ENCODE measurements at places on chromosomes 12 and 14.

- DNase-seq, result no peak
These were observed 85.2 kb downstream of the ETV6 start for GRCh38 chr12:11734580-11735180.

GRCh38 chr14:75563931-75564330, 14.5 kb upstream of the FLVCR2 start:
- no peak for DNase-seq

GRCh38 chr14:99159341-99160340, 112.4 kb downstream of the BCL11B start:
- DNase-seq, result peak; percentile 36

DNA sequence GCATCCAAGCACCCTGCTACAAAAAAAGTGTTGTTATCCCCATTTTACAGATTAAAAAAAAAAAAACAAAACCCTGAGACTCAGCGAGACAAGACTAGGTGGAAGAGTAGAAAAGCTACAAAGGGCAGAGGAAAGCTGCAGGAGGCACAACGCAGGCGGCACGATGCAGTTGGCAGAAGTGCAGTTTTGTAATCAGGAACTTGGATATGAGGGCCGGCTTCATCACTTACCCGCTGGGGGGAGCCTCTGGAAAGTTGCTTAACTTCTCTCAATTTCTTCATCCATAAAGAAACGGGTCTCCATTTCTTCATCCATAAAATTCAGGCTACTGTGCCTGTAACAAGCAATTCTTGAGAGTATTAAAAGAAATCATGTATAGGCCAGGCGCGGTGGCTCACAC, 33.1 kb upstream of the CCDC60 start:
- DNase-seq, result no peak

GRCh38 chr12:125259178-125259867, 194.1 kb downstream of the AACS start:
- DNase-seq, result no peak

GRCh38 chr12:85866986-85867776, 6.9 kb upstream of the NTS start:
- no peak for DNase-seq

DNA sequence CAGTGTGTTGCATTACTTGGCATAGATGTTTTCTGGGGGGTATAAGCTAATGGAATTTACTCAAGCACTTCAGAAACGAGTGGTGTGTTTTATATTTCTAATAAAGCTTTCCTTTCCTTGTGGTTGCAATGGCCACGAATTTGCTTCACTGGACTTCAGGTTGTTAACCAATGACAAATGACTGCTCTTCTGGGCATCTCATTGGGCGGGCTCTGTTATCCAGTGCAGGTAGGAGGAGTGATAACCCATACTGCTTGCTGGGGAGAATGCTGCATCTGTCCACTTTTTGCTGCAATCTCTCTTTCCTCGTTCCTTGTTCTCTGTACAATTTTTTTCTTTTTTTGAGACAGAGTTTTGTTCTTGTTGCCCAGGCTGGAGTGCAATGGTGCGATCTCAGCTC, 80.0 kb upstream of the RPH3A start:
- DNase-seq, result no peak

DNA sequence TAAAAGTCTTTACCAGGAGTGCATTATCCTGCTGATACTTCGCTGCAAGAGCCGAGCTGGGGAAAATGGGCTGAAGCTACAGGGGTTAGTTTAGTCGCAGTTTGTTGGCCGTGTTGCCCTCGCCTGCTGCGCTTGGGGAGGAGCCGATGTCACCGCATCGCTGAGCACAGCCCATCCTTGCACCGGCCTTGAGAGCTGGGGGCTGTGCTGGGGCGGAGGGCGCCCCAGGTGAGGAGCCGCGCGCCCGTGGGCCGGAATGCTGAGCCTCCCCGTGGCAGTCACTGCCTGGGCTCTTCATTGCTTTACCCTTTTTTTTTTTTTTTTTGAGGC, 50.0 kb downstream of the ADGRD1 start:
- no peak for DNase-seq

DNA sequence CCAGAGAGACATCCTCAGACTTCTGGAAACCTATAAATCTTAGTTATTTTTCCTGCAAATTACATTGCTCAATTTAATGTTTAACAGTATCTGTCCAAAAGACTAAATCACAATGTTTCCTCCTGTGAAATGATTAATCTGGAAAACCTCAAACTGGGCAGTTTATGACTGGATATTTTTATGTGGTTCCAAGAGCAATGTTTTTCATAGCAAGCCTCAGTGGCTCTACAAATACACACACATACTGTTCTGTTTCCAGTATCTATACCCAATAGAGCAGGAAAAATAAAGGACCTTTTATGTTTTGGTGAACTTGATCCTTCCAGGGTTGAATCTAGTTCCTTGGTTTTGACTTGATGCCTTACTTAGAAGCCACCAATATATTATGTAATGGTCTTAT, 9.2 kb downstream of the NID2 start:
- DNase-seq, result no peak

GRCh38 chr12:7108003-7108795, 815 bp downstream of the C1RL start:
- DNase-seq, result peak; percentile 70

DNA sequence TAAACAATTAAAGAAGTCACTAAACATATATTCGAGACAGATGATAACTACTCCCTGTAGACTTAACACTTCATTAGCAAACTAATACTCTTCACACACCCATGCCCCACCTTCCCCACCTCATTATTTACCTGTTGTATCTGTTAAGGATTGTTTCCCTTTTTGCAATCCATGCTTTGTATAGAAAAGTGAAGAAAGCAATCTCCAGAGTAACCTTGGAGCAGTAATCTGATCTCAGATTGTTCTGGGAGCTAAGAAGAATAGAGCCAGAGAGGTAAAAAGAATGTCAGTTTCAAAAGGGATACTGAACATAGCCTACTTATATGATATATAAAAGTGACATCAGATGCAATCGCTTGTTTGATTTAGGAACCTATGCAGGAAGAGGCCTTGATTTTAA, 37.4 kb downstream of the PLEKHA5 start:
- no peak for DNase-seq

DNA sequence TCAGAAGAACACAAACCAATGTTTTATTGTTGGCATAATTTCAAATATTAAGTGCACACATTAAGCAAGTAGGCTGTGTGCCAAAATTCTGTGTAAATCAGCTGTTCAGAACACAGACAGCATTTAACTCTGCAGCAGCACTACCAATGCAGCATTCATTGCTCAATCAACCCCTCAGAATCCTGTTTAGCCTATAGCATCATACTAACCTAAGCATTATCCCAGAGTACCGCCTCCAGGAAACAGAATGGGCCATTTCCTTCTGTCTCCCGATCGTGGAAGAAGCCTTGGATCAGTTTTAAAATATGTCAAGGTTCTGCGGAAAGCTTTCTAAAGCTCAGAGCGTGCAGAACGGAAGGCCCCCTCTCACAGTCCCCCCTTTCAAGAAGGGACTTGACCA, 3.3 kb downstream of the IL26 start:
- no peak for DNase-seq

DNA sequence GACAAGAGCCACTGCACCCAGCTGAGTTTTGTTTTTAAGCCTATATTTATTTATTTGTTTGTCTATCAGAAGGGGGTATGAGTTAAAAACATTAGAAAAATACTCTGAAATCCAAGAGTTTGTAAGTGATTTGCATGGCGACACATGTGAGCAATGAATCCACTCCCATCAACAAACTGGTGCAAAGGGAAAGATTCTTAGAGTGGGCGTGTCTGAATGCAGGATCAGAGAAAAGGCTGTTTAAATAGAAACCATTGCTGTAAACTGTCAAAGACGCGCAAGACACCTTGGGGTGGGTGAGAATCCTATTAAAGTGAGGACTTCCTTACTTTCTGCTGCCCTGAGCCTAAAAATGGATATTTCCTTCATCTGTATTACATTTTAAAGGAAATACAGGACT, 51.9 kb downstream of the ZFYVE26 start:
- DNase-seq, result no peak

- DNase-seq, result no peak
These were observed 4.4 kb upstream of the GPD1 start for GRCh38 chr12:50099302-50100008.

DNA sequence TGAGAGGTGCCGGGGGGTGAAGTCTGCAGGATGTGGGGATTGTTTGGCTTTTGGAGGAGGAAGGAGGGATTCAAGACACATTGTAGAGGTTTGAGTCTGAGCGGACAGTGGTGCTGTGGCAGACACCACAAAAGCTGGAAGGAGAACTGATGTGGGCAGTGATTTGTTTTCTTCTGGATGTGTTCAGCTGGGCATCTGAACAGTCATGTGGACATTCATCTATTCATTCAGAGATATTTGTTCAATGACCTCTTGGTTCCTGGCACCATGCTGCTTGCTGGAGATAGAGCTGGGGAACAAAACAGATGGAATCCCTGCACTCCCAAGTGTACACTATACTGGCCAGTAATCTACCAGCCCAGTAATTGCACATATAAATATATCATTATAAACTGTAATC, 64.0 kb downstream of the PTPN11 start:
- DNase-seq, result no peak

GRCh38 chr14:96267916-96268315, 11.9 kb downstream of the BDKRB1 start:
- no peak for DNase-seq

DNA sequence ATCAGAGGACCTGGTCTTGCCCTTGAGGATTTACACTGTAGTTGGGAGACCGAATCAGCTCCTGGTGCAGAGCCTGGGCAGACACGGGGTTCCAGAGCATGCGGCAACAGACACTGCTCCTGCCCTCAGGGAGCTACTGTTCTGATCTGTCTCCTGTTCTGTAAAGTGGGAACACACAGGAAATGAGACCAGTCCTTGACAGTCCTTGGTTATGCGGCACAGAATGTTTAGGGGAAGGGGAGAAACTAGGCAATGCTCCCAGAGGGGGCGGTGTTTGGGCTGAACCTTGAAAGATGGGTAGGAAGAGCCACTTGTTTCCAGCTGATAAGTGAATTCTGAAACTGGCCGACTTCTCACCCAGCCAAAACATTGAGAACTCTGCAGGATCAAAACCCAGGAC, 132.4 kb downstream of the ZFP36L1 start:
- DNase-seq, result peak; percentile 14

GRCh38 chr12:104458694-104459367, 2.1 kb downstream of the CHST11 start:
- DNase-seq, result no peak

DNA sequence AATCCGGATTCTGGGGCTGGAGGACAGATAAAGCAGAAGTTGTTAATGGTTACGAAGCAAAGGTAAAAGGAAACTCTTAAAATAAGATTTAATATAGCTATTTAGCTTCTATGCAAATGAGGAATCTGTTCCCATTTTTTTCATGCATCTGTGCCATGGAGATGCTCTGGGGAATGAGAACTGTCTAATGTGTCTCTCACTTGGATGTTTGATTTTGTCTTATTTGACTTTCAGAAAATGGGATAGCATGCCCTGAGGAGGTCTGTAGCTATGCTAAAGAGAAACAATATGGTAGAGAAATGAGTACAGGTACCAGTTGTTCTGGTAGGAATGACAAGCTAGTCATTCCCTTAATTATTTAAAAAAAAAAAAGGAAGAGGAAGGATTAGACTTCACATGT, 24.3 kb downstream of the C12orf76 start:
- no peak for DNase-seq

DNA sequence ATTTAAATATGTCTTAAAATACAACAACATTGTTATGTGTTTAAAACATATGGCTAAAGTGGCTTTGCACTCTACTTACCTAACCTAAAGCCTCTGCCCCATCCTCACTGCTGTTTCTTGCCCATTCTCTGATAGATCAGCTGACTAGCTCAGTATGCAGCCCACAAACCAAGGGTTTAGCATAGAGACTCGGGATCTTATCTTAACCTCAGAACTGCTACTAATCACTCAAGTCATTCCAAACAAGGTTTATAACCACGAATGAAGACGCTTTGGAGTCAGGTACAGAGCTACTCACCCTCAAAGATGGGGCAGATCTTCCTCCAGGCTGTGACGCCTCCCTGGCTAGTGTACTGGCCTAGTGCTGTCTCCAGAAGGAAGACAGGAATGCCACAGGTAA, 19.3 kb downstream of the SLC6A13 start:
- no peak for DNase-seq

DNA sequence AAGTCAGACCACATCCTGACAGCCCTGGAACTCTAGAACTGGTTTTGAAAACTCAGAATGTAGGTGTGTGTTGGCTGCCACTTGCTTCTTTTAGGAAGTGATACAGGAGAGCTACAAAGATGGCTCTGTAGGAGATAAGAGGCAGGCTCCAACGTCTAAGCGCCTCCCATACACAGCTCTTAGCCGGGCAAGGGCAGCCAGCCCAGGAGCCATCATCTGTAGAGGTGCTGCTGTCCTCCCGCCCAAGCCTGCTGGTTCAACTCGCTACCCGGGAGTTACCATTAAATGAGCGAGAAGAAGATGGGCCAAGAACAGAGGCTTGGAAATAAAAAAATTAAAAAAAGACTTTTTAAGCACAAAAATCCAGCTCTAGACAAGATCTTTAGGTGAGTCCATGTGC, 61.2 kb upstream of the DIO3 start:
- no peak for DNase-seq

DNA sequence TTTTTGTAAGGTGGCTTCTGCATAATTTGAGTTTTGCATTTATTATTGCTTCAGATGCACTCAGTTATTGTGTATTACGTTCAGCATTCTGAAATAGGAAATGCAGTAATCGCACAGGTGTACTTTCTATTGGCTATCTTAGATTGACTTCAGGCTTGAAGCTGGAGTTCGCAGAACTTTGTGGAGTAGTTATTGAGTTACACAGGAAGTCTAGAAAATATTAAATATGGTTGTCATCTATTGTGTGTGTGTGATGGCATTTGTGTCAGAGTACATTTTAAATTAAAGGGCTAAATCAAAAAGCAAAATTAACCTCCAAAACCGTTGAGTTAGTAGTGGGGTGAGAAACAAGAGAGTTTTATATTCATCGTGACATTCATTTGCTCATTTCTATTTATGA, 2.7 kb downstream of the ARID2 start:
- no peak for DNase-seq

DNA sequence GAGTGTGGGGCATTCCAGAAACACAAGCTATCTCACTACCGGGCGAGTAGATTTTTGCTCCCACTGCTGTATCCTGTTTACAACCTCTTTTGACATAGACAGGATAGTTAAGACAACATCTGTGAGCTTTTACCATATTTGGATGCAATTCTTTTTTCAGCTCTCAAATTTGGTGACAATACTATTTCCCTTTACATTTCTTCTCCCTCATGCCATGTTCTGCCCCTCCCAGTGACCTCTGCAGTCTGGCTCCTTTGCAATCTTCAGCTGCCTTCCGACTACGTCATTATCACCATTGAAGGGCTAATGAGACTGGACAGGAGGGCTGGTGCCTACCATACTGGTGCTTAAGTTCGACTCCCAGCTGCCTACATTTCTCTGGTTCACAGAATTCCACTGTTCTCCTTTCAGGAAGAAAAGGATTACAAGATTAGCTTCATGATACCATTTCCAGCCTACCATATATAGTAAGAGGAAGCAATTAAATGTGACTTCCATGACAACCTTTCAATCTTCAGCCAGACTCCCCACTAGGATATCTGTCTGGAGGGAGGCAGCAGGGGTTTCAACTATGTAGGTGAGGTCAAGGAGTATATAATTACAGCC, 251.6 kb downstream of the PHLDA1 start:
- no peak for DNase-seq

GRCh38 chr12:105231396-105231795, 4.6 kb downstream of the APPL2 start:
- no peak for DNase-seq

GRCh38 chr14:50021261-50022031, 94.9 kb downstream of the VCPKMT start:
- no peak for DNase-seq

GRCh38 chr12:123816896-123817537, 54.9 kb downstream of the DNAH10 start:
- DNase-seq, result no peak

GRCh38 chr12:75414671-75415070, 23.8 kb downstream of the GLIPR1L2 start:
- DNase-seq, result no peak

Measured in breast epithelium (tissue), 4 donors.